ENCODE measurements at places on chromosomes 5 and 9. TPM values are rescaled to one million over a fixed set of nuclear protein-coding genes. Genes with fewer than 3 reads are reported as not detected.

Gene RANBP17
- 5.5 TPM for polyA plus RNA-seq

Gene GHR
- polyA plus RNA-seq, result 6.4 TPM

Gene ANKRD34B
- 0.08 TPM for polyA plus RNA-seq

Gene HNRNPH1
- polyA plus RNA-seq, result 357 TPM

Gene RMRP
- 2,186 TPM for polyA plus RNA-seq

Gene ZCCHC10
- polyA plus RNA-seq, result 20.6 TPM

Gene INSL4
- not detected for polyA plus RNA-seq

Gene RLN2
- not detected for polyA plus RNA-seq

Gene FBP2
- polyA plus RNA-seq, result 0.15 TPM

Gene CATSPER3
- polyA plus RNA-seq, result 1.4 TPM

Gene NPR3
- 7.3 TPM for polyA plus RNA-seq

Gene FOXE1
- not detected for polyA plus RNA-seq

Gene ADGRD2
- polyA plus RNA-seq, result 1.0 TPM

Gene PLAC8L1
- polyA plus RNA-seq, result 0.97 TPM

All from adrenal gland (tissue), 19 donors.